ENCODE measurements at places on chromosomes 1 and 21.

- no peak for DNase-seq
Measured at GRCh38 chr1:242524571-242525359, at the start of gene PLD5. TSS of gene PLD5 (minus strand) at chr1:242524697.

GRCh38 chr21:18409579-18409978 is 6.0 kb upstream of the TMPRSS15 start:
- no peak for DNase-seq

- DNase-seq = no peak
Measured at GRCh38 chr1:174946031-174946430, 53.7 kb upstream of the CACYBP start.

DNA sequence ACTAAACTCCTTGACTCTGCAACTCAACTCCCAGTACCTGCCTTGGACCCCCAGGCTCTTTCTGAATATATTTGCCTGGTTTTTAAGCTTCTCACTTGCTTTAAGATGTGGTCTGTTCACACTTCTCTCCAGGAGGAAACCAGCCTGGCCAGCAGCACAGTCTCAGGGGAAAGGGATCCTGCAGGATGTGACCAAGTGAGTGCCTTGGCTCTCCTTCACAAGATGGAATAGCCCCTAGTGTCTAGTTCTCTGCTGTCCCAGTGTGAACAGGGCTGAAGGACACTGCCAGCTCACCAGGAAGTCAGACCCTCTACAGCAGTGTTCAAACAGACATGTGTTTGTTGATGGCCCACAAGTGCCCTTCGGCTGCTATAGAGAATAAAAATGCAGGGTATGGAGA is 32.9 kb downstream of the CD244 start:
- no peak for DNase-seq

DNA sequence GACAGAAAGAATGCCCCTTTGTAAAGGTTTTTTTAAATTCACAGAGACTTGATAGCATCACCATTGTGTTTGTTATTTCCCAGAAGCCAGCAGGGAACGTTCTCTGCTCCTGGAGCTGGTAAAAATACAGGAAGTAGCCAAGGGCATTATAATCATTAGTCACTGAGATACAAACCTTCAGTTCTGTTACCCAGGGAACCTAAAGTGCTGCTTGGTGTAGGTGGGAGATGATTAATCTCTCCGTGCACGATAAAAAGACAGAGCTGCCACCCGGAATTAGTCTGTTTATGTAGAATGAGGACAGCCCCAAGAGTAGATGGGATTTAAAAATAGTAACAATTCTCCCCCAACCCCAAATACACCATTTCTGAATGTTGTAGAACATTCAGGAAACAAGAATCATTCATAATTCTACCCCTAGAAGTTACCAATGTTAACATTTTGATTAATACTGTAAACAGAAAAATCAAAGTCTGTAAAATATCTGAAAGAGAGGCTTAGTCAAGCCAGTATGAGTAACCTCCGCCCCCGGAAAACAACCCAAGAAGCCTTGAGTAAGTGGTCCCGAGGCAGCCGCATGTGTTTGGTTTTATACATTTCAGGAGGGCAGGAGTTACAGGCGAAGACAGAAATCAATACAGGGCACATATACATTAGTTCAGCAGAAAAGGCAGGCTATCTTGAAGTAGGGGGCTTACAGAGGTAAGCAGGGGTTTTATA is 45.3 kb upstream of the CTBS start:
- no peak for DNase-seq

- DNase-seq = no peak
Measured at GRCh38 chr21:23639721-23640120, 1967.6 kb downstream of the MRPL39 start.

GRCh38 chr1:30748098-30748698 is 9.4 kb downstream of the LAPTM5 start:
- DNase-seq = no peak

GRCh38 chr1:20887246-20887645 is 100.1 kb upstream of the HP1BP3 start:
- no peak for DNase-seq

DNA sequence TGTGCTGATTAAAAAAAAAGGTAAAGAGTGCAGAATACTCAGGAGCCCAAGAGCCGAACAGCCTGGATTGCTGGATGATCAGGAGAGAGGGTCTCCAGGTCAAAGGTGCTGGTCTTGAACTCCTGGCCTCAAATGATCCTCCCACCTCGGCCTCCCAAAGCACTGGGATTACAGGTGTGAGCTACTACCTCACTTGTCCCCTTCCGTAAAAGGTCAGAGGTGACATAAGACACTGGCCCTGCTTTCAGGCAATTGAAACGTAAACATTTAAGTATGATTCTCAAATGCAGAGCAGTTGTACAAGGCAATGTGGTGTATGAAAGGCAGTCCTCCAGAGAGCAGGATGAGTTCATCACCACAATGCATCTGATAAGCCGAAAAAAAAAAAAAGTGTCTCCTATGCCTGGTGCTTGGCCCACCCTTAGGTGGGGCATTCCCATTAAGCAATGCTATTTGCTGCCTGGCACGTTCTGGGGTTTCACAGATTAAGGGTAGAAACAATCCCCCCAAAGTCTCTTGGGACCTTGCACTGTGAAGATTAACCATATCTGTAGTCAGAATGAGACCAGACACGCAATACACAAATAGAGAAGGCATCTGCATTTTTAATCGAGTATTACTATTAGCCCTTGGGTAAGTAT is 47.7 kb downstream of the PARP1 start:
- DNase-seq = no peak

- no peak for DNase-seq
Measured at GRCh38 chr1:190633488-190633887, 155.8 kb upstream of the BRINP3 start.
